Activated CD4-positive, alpha-beta T cell treated with anti-CD3 and anti-CD28 coated beads for 24 hours (primary cell): ENCODE measurements at places on chromosomes 13 and 19.

GRCh38 chr13:50990818-50991506 is 81.4 kb downstream of the RNASEH2B start:
- DNase-seq = no peak

- DNase-seq = no peak
Observed at GRCh38 chr13:27774651-27775050, 17.6 kb upstream of the GSX1 start.

DNA sequence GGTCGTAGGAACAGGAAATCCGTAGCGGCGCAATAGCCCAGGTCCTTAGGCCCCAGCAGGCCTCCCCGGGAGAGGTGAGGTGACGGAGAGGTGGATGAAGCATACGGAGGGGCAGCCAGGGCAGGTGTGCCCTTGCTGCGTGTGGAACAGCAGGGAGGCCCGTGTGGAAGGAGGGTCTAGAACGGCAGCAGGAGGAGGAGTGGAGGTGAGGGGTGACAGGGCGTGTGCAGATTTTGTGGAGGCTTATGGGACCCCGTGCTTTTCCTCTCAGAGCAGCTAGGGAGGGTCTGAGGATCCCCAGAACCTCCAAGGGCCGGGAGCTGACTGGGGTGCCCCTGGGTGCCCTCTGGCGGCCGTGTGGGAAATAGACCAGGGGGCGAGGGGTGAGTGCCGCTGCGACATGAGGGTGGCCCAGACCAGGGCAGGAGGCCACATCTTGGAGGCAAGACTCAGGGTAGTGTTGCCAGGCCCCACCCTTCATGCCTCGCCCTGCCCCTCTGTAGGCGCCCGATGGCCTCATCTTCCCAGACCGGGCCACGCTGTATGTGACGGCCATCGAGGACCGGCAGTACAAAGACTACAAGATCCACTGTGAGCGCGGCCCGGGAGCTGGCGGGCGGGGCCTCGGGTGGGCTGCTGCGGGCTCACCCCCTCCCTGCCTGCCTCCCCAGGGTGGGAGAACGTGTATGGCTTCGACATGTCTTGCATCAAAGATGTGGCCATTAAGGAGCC is 5.0 kb upstream of the ADM5 start:
- no peak for DNase-seq

- DNase-seq = no peak
Observed at GRCh38 chr19:3450796-3451411, 29.4 kb downstream of the SMIM24 start.

DNA sequence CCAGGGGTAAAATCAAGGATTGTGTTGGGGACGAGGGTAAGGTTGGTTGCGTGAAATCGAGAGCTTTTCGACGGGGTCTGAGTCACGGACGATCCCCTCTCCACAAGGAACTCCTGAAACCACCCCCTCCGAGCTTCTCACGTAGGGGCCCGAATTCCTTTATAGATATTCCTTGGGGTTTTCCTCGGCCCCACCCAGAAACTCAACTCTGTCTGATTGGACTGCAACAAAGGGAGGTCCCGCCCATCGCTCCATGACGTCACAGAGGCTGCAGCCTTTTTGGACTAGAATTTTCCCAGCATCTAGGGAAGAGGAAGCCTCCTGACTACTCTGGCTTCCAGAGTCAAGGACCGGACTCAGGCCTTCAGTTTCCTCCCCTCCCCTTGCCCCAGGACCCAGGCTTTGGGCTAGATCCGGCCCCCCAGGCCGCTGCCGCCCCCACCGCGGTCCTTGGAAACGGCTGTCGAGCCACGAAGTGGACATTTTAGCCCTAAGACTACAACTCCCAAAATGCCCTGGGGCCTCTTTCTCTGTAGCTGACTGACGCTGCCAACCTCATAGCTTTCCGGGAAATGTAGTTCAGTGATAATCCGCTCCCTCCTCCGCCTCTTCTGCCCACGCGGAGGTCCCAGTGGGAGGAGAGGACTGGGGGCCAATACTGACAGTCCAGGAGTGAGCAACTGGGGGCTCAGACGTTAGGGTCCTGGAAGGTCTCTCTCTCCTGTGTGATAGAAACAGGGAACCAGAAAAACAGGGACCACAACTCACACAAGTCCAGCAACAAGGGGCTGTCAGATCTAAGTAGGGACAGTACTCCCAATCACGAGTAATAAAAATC is at the start of gene IZUMO1:
IZUMO1 (minus strand) TSS at position 172 of the 838 bp plus-strand sequence. CDS start 1,050 bp downstream, outside the sequence.
- DNase-seq = peak; percentile 32

DNA sequence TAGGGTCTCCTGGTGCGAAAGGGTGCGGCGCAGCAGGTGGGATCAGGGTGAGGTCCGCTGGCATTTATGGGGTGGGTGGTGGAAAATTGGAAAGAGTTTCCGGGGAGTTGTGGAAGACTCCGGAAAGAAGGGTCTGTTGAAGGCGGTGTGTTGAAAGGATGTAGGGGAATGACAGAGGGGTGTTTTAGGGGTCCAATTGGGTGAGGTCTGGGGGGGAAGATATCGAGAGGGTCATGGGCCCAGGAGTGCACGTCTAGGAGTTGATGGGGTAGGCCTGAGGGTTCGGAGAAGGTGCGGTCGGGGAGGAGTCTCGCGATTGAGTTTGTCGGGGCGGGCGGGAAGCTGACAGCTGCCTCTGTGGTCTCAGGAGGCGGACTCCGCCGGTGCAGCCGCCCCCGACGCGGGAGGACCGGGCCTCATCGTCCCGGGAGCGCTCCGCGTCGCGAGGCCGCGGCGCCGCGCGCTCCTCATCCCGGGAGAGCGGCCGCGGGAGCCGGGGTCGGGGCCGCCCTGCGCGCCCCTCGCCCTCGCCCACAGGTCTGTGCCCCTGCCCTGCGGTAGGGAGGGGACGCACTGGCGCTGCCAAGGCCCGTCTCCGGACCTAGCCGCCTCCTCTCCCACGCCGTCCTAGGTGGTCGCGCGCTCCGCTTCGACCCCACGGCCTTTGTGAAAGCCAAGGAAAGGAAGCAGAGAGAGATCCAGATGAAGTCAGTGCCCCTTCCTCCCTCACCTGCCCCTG is 7.0 kb downstream of the PGLYRP1 start:
- DNase-seq = no peak

- peak; percentile 49 for DNase-seq
Observed at GRCh38 chr19:42386974-42387707, 3.0 kb downstream of the CNFN start.

DNA sequence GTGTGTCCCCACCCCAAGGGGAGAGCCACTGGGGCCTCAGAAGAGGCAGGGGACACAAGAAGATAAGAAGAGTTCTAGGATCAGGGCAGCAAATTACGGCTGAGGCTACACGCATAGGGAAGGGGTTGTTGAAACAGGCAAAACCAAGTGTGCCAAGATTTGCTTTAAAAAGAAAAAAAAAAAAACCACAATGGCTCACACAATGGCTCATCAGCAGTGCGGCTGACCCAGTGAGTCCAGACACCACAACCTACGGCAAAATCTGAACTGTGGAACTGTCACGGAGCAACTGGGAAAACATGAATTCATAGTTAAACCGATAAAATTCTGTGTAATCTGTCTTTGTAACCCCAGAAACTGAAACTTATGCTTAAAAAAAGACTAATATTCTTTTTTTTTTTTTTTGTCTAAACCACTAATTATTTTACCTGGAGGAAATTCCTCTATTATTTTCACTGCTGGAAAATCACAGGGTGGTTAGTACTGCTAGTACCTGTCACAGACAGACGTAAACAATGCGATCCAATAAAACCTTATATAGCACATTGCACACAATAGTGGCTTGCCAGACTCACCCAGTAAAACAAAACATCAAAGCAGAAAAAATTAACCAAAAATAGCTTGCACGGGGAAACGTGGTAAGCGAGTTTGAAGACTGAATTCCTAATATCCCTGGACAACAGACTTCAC is 325.4 kb upstream of the TSHZ3 start:
- DNase-seq = no peak

- DNase-seq = no peak
Observed at GRCh38 chr13:50707628-50708027, 135.9 kb downstream of the DLEU7 start.

GRCh38 chr13:107811233-107812013 is 403.9 kb downstream of the LIG4 start:
- DNase-seq = no peak

DNA sequence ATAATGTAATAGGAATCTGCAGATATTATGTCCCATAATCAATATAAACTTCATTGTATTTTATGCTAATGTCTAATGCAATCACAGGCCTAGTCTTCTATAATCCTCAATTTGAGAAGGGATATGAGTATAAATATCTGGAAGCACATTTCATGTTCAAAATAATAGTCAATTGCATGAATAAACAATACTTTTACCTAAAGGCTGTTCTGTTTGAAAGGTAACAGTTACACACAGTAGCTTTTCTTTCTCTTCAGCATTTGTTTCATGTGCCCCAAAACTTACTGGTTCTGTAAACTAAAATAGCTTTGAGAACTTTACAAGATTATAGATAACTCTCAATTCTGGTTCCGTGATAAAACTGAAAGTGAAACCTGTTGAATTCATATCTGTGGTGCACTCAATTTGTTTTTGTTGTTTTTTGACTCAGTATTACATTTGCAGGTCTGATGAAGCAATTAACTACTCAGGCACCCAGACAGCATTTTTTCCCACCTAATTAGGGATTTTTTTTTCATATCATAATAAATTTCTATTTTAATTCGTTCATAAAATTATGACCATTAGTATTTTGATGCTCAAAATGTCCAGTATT is 1193.8 kb downstream of the SLITRK1 start:
- DNase-seq = no peak

GRCh38 chr19:1154731-1155351 is 19.2 kb downstream of the SBNO2 start:
- DNase-seq = no peak

DNA sequence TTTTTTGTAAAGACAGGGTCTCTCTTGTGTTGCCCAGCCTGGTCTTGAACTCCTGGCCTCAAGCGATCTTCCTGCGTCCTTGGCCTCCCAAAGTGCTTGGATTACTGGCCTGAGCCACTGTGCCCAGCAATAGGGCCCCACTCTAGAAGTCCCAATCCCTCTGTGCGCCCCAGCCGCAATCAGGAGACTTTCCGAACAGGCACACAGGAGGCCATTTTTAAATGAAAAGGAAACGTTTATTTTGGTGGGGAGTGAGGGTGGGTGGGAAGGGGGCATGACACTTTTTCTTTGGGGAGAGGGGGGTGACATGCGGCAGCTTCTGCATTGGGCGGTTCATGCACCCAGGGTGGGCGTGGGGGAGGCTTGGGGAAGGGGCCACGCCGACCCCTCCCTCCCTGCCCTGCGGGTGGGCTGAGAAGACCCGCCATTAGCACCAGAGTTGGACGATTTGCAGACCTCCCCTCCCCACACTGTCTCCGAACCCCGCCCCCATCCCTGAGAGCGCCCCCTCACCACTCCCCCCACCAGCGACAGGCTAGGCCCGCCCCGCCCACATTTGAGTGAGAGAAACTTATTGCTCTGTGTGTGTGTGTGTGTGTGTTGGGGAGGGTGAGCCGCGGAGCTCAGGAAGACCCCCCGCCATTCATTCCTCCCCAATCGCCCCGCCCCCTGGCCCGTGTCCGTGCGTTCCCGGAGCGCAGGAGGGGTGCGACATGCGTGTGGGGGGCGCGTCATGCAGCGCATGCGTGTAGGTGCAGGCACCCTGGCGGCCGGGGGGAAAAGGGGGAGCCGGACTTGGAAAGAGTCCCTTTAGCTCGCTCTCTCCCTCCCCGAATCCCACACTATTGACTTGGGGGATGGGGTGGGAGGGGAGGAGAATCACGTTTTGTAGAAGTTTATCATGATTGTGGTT is 17.2 kb downstream of the KCNC3 start:
- no peak for DNase-seq
